ENCODE measurements at places on chromosomes 4 and X.

DNA sequence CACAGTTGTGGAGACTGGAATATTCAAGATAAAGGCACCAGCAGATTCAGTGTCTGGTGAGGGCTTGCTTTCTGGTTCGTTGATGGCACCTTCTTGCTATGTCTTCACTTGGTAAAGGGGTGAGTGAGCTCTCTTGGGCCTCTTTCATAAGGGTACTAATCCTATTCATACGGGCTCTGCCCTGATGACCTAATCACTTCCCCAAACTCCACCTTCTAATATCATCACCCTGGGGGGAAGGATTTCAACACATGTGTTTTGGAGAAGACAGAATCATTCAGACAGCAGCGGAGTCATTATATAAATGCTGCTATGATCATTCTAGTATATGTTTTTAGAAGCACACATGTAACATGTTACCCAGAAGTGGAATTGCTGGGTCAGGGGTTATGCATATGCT lies 295.3 kb upstream of the CTSO start:
- DNase-seq: no peak

GRCh38 chrX:7242613-7243012 lies 94.7 kb upstream of the PUDP start:
- DNase-seq: no peak

- DNase-seq: no peak
These were observed 59.0 kb downstream of the NHS start for GRCh38 chrX:17433965-17434364.

- DNase-seq: no peak
These were observed 174.2 kb downstream of the MAPK10 start for GRCh38 chr4:86185659-86186058.

DNA sequence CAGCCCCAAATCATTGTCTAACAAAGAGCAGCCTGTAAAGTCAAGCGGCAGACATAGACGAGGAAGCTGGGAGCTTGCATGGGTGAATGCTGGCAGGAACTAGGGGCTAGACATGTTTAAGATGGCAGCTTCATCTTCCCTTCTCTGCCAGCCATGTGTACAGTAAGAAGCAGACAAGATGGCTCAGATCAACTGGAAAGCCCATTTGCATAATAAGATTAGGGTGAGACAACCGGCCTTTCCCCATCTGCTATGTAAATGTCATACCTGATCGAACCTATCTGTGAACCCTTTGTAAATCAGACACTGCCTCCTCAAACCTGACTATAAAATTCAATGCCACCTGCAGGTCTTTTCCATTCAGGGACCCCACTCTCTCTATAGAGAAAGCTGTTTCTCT lies 22.8 kb upstream of the HADH start:
- no peak for DNase-seq

DNA sequence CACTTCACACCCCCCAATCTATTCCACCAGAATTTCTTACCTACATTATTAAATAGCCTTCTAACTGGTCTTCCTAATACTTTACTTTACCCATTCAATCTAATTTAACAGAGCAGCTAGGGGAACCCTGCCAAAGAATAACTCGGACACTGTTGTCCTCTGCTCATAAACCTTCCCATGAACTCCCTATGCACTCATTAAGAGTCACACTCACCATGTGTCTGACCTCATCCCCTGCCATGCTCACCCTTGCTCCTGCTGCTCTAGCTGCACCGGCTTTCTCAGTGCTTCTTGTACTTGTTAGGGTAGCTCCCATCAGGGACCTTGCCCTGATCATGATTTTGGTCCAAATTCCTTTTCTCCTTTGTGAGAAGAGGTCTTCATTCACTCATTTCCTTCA lies 54.6 kb upstream of the GUCY1A1 start:
- DNase-seq: no peak

- DNase-seq: no peak
These were observed 46.1 kb downstream of the GRSF1 start for GRCh38 chr4:70793626-70794025.

Data from NT2/D1 (cell line).